ENCODE measurements at places on chromosomes 4 and X. TPM values are rescaled to one million over a fixed set of nuclear protein-coding genes. Genes with fewer than 3 reads are reported as not detected.
A peak's percentile ranks its signal among the peaks of the same experiment; 100 is the strongest.

DNA sequence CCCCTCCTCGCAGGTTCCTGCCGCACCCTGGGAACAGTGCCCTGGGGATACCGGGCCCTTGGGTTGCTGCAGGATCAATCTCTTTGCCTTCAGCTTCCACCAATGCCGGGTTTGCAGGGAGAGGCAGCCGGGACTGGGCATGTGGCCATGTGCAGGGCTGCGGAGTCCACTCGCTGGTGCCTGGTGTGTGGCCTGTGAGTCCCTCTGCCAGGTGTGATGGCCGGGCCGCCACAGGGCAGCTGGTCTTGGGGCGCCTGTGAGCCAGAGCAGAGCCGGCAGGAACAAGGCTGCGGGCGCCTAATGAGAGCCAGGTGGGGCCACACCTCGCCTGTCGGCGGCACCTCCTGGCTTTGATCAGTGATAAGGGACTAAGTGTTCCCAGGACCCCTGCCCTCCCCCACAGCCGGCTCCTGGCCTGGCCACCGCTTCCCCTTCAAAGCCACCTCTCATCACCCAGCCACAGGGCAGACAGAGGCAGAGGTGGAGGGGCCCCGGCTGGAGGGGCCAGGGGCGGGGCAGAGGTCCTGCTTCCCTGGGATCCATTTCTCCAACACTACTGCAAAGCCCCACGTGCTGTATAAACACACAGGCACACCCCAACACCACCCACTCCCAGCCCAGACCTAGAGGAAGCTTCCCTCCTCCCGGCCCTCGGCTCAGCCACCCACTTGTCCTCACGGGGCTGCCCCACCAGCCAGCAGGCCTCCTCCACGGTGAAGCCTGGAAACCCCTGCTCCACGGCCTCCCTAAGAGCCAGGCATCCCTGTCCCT lies 132.7 kb downstream of the CPZ start:
- no peaks in the 10 kb centered on the region for H3K4me1 ChIP-seq
- no peak overlapping the region for H3K4me3 ChIP-seq
- H3K27me3 ChIP-seq: no peaks in the 10 kb centered on the region
- H3K36me3 ChIP-seq: no peaks in the 10 kb centered on the region
- peak; percentile 56 for DNase-seq

DNA sequence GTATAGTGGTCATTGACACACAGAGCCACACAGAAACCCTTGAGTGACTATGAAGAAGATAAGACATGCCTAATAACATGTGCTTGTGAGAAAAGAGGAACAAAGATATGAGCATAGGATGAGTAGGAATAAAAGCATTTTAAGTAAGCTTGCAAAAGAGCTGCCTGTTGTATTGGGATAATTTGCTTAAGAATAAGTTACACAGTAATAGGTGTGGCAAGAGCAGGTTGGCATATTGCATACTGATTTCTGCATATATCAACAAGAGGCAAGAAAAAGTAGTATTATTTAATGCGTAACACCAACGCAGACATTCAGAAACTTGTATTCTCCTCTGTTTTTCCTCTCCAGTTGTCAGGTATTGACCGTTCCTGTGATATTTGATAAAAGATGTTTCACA lies 111.5 kb upstream of the UGT8 start:
- no peaks in the 10 kb centered on the region for H3K27me3 ChIP-seq
- H3K4me1 ChIP-seq: no peaks in the 10 kb centered on the region
- no peaks in the 10 kb centered on the region for H3K36me3 ChIP-seq

ACSL1 gene
- 6.3 TPM for total RNA-seq

EVC gene
- total RNA-seq: 9.8 TPM

DNA sequence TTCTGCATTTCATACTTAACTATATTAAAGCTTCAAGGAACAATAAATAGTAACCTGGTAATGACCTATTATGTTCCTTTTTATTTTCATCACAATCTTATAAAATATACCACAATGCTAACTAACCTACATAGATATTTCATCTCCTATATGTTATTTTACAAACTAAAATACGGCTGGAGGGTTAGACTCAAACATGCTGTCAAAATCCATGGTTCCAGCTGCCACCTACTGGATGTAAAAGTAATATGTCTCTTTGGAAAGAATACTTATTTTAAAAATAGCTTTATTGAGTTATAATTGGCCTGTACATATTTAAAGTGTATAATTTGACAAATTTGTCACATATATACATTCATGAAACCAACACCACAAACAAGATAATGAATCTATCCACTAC lies 15.0 kb downstream of the RGN start:
- H3K4me3 ChIP-seq: no peak overlapping the region
- H3K27me3 ChIP-seq: no peaks in the 10 kb centered on the region
- H3K36me3 ChIP-seq: no peaks in the 10 kb centered on the region
- no peak overlapping the region for H3K27ac ChIP-seq
- H3K4me1 ChIP-seq: no peaks in the 10 kb centered on the region

DNA sequence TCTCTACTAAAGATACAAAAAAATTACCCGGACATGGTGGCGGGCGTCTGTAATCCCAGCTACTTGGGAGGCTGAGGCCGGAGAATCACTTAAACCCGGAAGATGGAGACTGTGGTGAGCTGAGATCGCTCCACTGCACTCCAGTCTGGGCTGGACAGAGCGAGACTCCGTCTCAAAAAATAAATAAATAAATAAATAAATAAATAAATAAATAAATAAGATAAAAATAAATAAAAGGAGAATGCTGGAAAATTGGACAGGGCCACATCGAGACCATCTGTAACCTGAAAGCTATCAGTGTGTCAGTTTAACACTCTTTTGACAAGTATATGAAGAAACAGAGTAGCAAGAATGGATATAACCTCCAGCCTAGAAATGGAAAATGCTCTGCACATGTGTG lies 15.7 kb upstream of the FAT1 start:
- DNase-seq: no peak
- H3K36me3 ChIP-seq: no peaks in the 10 kb centered on the region
- H3K4me1 ChIP-seq: no peaks in the 10 kb centered on the region
- H3K27me3 ChIP-seq: no peaks in the 10 kb centered on the region

DNA sequence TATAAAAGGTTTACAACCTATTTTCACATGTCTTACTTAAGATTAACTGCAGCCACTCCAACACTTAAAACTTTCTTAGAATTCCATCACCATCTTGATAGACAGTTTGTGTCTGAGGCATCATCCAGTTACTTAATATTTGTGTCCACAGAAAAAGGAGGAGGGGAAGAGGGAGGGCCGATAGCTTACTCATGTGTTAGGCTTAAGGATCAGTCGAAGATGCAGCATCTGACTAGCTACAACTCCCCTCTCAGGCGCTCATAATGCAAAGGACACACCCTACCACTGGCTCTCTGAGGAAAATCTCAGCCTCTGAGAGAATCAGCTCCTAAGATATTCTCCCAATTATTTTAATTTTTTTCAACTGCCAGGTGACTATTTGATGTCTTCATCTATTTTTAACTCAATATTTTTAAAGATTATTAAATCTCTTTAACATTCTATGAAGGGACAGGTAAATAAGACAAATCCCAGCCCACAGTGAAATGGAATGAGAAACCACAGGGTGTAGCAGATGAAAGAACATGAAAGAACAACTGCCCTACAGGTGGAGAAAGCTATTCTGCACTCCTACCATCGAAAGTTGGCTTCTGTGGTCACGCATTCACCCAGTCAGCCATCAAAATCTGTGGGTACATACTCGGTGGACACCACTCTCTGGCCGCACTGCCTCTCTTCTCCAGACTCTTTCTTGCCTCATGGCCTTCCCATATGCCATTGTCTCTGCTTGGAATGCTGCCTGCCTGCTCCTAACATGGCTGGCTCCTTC lies 48.0 kb downstream of the ARAP2 start:
- DNase-seq: no peak
- no peaks in the 10 kb centered on the region for H3K27me3 ChIP-seq
- no peaks in the 10 kb centered on the region for H3K36me3 ChIP-seq
- H3K27ac ChIP-seq: no peak overlapping the region

HTN3 gene
- not detected for total RNA-seq

DNA sequence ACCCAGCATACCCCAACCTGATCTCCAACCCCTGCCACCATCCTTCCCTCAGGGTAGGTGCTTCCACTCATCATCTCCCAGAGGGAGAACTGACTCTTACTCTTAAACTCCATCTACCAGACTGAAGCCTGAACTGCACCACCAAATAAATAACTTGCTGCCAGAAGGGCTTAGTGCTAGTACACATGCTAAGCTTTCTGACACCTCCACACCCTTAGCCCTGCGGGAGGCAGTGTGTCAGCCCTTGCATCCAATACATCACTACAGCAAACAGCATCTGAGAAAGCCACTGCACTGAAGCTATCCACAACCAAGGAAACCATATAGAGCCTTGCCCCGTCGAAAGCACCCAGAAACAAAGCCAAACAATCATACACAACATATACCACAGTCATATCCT lies 68.6 kb upstream of the MCF2 start:
- no peak overlapping the region for H3K27ac ChIP-seq
- H3K36me3 ChIP-seq: no peaks in the 10 kb centered on the region
- no peak for DNase-seq
- no peaks in the 10 kb centered on the region for H3K4me1 ChIP-seq

FAM114A1 gene
- total RNA-seq: 11.5 TPM

GRCh38 chr4:158043971-158044618 lies 128.7 kb downstream of the GASK1B start:
- no peak for DNase-seq
- H3K27ac ChIP-seq: no peak overlapping the region
- no peaks in the 10 kb centered on the region for H3K36me3 ChIP-seq
- no peaks in the 10 kb centered on the region for H3K4me1 ChIP-seq

ARAF gene
- total RNA-seq: 48.3 TPM

PNMA6A gene
- total RNA-seq: 5.7 TPM

METAP1 gene
- 85.2 TPM for total RNA-seq

DNA sequence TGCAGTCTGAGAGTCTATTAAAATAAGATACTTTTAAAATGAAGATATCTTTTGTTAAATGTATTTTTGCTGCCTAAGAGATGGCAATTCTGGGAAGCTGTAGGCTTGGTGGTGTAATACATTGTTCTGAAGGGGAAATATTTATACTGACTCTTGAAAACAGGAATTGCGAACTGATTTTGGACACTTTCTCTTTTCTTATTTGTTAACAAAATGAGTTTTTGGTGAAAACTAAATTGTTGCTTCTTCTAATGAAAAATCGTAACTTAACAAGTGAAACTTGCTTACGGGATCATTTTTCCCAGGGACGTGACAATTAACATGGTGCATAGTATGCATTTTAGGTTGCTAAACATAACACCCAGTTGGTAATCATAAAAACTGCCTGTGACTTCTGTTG lies 71.0 kb downstream of the RAPGEF2 start:
- H3K4me1 ChIP-seq: peaks cover 11% of the 10 kb centered on the region
- no peak overlapping the region for H3K4me3 ChIP-seq
- no peaks in the 10 kb centered on the region for H3K36me3 ChIP-seq
- H3K27ac ChIP-seq: no peak overlapping the region
- no peak for DNase-seq
- H3K27me3 ChIP-seq: no peaks in the 10 kb centered on the region

GRCh38 chr4:137203601-137204000 lies 328.7 kb downstream of the PCDH18 start:
- no peak overlapping the region for H3K27ac ChIP-seq
- no peaks in the 10 kb centered on the region for H3K36me3 ChIP-seq
- no peaks in the 10 kb centered on the region for H3K27me3 ChIP-seq
- no peaks in the 10 kb centered on the region for H3K4me1 ChIP-seq
- no peak for DNase-seq

DNA sequence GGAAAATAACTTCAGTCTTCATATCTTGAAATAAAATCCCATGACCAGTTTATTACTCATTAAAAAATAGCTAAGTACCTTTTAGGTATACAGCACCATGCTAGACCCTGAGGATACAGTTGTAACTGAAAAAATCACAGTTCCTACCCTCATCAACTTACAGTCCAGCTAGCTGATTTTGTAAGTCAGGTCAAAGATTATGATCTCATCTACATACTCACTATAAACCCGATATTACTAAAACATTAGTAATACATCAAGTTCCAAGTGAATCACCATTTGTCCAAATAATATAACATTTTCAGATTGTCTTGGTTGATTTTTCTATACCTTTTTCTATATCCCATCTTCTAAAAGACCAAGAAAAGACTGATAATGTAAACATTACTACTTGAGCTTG lies 333.9 kb downstream of the INPP4B start:
- H3K27me3 ChIP-seq: no peaks in the 10 kb centered on the region
- no peak for DNase-seq
- no peaks in the 10 kb centered on the region for H3K4me1 ChIP-seq
- no peaks in the 10 kb centered on the region for H3K36me3 ChIP-seq
- H3K4me3 ChIP-seq: no peak overlapping the region
- no peak overlapping the region for H3K27ac ChIP-seq

- no peak for DNase-seq
- H3K36me3 ChIP-seq: no peaks in the 10 kb centered on the region
- no peak overlapping the region for H3K27ac ChIP-seq
These were observed 120.8 kb upstream of the MAGEA10 start for GRCh38 chrX:152259150-152259549.

- no peak for DNase-seq
- no peak overlapping the region for H3K27ac ChIP-seq
- no peaks in the 10 kb centered on the region for H3K27me3 ChIP-seq
- no peaks in the 10 kb centered on the region for H3K36me3 ChIP-seq
- no peak overlapping the region for H3K4me3 ChIP-seq
- no peaks in the 10 kb centered on the region for H3K4me1 ChIP-seq
These were observed 34.1 kb downstream of the ANXA3 start for GRCh38 chr4:78585633-78586032.

DNA sequence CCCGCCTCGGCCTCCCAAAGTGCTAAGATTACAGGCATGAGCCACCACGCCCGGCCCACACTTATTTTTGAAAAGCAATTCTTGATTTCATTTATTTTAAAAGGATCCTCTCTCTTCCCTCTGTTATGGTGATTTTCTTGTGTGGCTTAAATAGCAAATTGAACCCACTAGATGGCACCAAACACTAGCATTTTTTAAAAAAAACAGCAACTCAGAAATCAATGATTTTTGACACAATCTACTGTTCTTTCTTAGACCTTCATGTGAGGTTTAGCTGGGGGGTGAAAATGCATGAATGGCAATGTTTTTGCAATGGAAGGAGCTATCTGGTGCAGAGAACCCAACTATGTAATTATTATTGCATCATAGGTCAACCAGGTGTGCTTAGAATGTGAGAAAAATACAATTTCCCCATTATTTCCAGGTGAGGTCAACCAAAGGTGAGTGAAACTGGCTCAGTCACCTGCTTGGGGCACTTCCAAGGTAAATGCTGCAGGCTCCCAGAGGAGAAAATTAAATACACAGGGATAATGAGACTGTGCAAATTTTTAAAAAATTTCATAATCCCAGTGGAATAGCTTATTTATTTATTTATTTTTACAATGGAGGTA lies 226.7 kb upstream of the PRKX start:
- no peak overlapping the region for H3K4me3 ChIP-seq
- DNase-seq: no peak
- no peak overlapping the region for H3K27ac ChIP-seq
- H3K36me3 ChIP-seq: no peaks in the 10 kb centered on the region
- H3K4me1 ChIP-seq: no peaks in the 10 kb centered on the region

HPGD gene
- 1.3 TPM for total RNA-seq

SOX3 gene
- 38.9 TPM for total RNA-seq

- H3K4me3 ChIP-seq: no peak overlapping the region
- H3K27ac ChIP-seq: no peak overlapping the region
- H3K36me3 ChIP-seq: no peaks in the 10 kb centered on the region
- no peaks in the 10 kb centered on the region for H3K27me3 ChIP-seq
- no peak for DNase-seq
- peaks cover 5% of the 10 kb centered on the region for H3K4me1 ChIP-seq
These were observed 28.2 kb downstream of the TMEM154 start for GRCh38 chr4:152651473-152652060.
